Fibroblast of skin of left biceps (primary cell): ENCODE measurements at places on chromosomes 5 and 9.

DNA sequence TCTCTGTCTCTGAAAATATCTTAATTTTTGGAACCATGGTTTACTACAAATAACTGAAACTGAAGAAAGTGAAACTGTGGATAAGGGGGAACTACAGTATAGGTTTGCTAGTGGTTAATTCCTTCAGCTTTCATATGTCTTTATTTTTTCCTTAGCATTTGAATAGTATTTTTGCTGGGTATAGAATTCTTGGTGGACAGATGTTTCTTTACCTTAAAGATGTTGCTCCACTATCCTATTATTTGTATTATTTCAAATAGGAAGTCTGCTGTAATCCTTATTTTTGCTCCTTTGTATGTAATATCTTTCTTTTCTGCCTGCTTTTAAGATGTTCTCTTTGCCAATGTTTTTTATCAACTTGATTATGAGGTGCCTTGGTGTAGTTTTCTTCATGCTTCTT is 152.9 kb upstream of the ISL1 start:
- no peak for DNase-seq

DNA sequence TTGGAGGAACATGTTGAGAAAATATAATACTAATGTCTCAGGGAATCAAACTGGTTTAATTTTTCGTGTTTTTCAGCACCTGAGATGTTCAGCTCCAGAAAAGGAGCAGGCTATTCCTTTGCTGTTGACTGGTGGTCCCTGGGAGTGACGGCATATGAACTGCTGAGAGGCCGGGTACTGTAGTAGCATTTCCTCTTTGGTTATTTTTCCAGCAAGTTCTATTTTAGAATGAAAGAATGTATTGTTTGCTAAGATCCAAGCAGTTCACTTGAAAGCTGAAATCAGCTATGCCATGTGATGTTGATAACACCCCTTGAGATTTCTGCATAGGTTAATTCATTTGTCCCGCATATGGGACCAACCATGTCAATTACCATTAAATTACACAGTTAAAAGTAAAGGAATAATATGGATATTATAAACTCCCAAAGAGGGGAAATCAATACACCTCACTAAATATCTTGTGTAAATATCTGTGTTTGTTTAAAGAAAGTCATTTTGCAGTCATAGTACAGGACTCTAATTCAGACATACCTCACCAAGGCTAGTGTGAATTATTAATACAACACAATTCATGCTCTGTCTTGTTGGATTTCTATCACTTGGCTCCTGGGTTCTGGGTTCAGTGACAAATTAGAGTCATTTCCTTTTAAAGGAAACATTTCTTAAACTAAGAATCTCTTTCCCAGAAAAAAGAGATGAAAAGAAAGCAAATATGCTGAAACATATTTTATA is 126.8 kb downstream of the STK32A start:
- no peak for DNase-seq

DNA sequence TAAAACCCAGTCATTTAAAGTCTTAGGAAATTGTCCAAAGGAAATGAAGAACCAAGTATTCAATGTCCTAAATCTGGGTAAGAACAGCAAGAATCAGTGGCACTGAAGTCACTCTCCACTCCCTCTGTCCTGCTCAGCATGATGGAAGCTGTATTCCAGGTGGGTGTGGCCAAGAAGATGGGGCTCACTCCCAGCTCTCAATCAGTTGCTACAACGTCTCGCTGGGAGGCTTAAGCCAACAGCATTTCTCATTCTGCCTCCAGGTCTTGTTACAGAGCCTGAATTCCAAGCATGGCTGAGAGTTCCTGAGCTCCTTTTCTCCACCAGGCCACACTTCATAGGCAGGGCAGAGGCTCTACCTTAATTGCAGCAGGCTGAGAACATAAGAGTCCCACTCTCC is 41.2 kb upstream of the TRIO start:
- DNase-seq: no peak

DNA sequence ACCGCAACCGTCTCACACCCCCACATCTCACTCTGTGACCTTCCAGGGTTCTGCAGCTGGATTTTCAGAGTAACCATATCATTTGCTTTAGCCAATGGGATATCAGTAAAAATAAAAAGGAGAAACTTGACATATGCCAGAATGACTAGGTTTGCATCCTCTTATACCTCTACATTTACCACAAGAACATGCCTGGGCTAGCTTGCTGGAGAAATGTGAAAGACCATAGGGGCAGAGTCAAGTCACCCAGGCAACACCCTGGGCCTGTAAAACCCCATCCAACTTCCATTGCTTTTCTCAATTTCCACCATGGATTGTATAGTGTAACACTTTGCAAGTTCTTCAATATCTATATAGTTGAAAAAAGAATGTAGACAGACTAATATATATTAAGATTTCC is 731.1 kb downstream of the PTPRD start:
- no peak for DNase-seq

- peak; percentile 34 for DNase-seq
Measured at GRCh38 chr5:2459251-2459650, 292.2 kb downstream of the IRX2 start.

DNA sequence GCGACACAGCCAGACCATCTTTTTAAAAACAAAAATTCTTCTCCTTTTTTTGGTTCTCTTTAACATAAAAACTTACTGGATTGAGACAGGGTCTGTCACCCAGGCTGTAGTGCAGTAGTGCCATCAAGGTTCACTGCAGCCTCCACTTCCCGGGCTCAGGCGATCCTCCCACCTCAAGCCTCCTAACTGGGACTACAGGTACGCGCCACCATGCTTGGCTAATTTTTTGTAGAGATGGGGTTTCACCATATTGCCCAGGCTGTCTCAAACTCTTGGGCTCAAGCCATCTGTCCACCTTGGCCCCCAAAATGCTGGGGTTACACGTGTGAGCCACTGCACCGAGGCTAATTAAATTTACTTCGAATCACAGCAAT is 13.8 kb downstream of the HNRNPK start:
- DNase-seq: no peak

DNA sequence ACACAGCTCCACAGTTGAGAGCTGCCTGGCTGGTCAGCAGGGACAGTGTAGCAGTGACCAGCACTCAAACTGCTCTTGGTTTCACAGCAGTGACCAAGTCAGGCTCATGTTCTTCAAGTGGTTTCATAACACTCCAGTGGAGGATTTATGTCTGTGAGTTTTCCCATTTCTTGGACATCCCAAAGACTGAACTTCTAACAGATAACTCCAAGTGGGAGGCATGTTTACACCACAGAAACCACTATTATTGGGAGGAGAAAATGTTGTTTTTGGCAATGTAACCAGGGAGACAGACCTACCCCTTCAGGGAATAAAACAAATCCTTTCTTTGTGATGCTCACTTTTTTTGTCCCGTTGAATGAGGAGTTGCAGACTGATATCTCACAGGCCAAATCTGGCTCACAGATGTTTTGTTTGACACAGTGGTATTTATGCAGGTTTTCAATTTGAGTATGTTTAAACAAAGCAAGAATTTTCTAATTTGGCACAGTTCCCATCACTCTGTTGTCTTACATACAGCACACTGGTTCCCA is 141.5 kb downstream of the RMI1 start:
- peak; percentile 69 for DNase-seq

DNA sequence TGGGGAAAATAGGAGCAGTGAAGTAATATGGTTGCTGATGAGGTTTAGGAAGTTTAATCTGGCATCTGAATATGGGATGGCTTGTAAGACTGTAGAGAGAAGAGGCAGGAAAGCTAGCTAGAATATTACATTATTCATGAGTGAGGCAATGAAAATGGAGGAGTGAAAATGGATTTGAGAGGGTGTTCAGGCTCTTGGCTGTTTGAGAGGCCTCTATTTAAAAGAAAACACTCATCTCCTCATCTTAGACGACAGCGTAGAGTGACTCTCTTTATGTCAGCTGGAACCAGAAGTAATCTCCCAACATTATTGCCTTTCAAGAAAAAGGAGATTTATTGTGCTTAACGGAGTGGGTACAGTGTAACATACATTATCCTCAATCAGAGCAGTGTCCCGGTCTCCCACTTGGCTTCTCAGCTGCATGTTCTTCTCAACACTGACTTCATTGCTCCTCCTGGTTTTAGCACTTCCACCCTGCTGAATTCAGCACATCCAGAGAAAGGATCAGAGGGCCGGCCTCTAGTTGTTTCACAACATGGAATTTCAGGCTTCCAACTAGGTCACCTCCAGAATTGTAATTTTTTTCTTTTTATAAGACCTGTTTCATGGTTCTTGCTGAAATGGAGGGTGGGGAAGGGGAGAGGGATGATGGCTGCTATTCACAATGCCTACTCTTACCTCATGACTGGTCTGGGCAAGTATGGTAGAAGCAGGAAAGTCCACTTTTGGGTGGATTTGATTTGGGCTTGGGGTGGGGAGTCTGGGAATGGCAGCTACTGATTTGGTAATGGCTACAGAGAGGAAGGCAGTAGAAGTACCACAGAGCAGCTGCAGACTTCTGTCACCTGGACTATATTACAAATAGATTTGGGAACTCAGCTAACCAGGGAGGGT is 52.9 kb upstream of the KIAA1958 start:
- no peak for DNase-seq
